ENCODE measurements at places on chromosomes 2 and 18. TPM values are rescaled to one million over a fixed set of nuclear protein-coding genes. Genes with fewer than 3 reads are reported as not detected.

GRCh38 chr2:162840598-162841246, 2.2 kb upstream of the KCNH7 start:
- H3K4me3 ChIP-seq: no peak overlapping the region
- no peak for DNase-seq
- H3K27ac ChIP-seq: no peak overlapping the region
- H3K4me1 ChIP-seq: peaks cover 15% of the 10 kb centered on the region
- peaks cover 43% of the 10 kb centered on the region for H3K27me3 ChIP-seq

- peaks cover 9% of the 10 kb centered on the region for H3K4me1 ChIP-seq
- H3K4me3 ChIP-seq: no peak overlapping the region
- DNase-seq: no peak
- H3K27ac ChIP-seq: no peak overlapping the region
Observed at GRCh38 chr18:75200071-75200470, 8.9 kb downstream of the PTGR3 start.

DNA sequence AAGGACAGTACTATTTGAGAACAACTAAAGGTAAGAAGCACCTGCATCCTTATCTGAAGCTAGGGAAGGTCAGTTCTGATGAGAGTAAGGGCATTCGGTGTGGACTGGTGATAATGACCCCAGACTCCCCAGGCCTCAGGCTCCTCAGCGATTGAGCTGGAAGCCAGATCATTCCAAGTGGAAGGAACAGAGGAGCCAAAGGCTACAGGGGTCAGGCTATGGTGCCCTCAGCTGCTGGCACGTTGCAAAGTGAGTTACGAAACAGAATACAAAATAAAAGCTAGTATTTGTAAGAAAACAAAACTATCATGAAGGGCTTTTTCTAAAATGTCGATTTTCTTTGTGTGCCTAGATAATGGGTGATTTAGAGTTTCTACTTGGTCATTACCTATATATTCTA, 168.5 kb upstream of the LRRTM1 start:
- no peak overlapping the region for H3K27ac ChIP-seq
- no peaks in the 10 kb centered on the region for H3K4me1 ChIP-seq
- no peak for DNase-seq
- H3K4me3 ChIP-seq: no peak overlapping the region
- peaks cover 4% of the 10 kb centered on the region for H3K27me3 ChIP-seq
- no peaks in the 10 kb centered on the region for H3K36me3 ChIP-seq

GRCh38 chr2:13046557-13047165, 329.9 kb downstream of the TRIB2 start:
- H3K4me1 ChIP-seq: peaks cover 3% of the 10 kb centered on the region
- no peak overlapping the region for H3K27ac ChIP-seq
- DNase-seq: no peak
- peaks cover 1% of the 10 kb centered on the region for H3K36me3 ChIP-seq
- H3K27me3 ChIP-seq: peaks cover 40% of the 10 kb centered on the region

- H3K36me3 ChIP-seq: no peaks in the 10 kb centered on the region
- H3K27me3 ChIP-seq: peaks cover 2% of the 10 kb centered on the region
- no peak for DNase-seq
- no peak overlapping the region for H3K4me3 ChIP-seq
- H3K27ac ChIP-seq: no peak overlapping the region
Observed at GRCh38 chr2:147109291-147109690, 735.5 kb upstream of the ACVR2A start.

GRCh38 chr2:141468761-141469160, 662.1 kb downstream of the LRP1B start:
- H3K4me1 ChIP-seq: peaks cover 2% of the 10 kb centered on the region
- no peak overlapping the region for H3K4me3 ChIP-seq
- no peak overlapping the region for H3K27ac ChIP-seq
- H3K36me3 ChIP-seq: no peaks in the 10 kb centered on the region
- no peak for DNase-seq
- no peaks in the 10 kb centered on the region for H3K27me3 ChIP-seq

GRCh38 chr2:19140463-19141208, 217.8 kb downstream of the OSR1 start:
- H3K36me3 ChIP-seq: no peaks in the 10 kb centered on the region
- H3K27me3 ChIP-seq: no peaks in the 10 kb centered on the region
- H3K4me1 ChIP-seq: peaks cover 35% of the 10 kb centered on the region
- peak overlapping the region; percentile 67 for H3K27ac ChIP-seq
- no peak for DNase-seq

GRCh38 chr2:189350540-189351209, 90.6 kb upstream of the WDR75 start:
- H3K36me3 ChIP-seq: peaks cover 20% of the 10 kb centered on the region
- H3K27me3 ChIP-seq: no peaks in the 10 kb centered on the region
- peaks cover 57% of the 10 kb centered on the region for H3K4me1 ChIP-seq
- peak overlapping the region; percentile 76 for H3K27ac ChIP-seq
- H3K4me3 ChIP-seq: no peak overlapping the region

GRCh38 chr2:37742286-37742685, 70.8 kb upstream of the CDC42EP3 start:
- no peak overlapping the region for H3K4me3 ChIP-seq
- DNase-seq: no peak
- no peaks in the 10 kb centered on the region for H3K27me3 ChIP-seq
- peaks cover 18% of the 10 kb centered on the region for H3K4me1 ChIP-seq

- H3K27me3 ChIP-seq: no peaks in the 10 kb centered on the region
- peak; percentile 75 for DNase-seq
Observed at GRCh38 chr2:20582600-20583221, 68.2 kb downstream of the HS1BP3 start.

- H3K27me3 ChIP-seq: no peaks in the 10 kb centered on the region
- DNase-seq: no peak
- no peaks in the 10 kb centered on the region for H3K36me3 ChIP-seq
Observed at GRCh38 chr18:42611134-42611533, 504.4 kb downstream of the RIT2 start.

DNA sequence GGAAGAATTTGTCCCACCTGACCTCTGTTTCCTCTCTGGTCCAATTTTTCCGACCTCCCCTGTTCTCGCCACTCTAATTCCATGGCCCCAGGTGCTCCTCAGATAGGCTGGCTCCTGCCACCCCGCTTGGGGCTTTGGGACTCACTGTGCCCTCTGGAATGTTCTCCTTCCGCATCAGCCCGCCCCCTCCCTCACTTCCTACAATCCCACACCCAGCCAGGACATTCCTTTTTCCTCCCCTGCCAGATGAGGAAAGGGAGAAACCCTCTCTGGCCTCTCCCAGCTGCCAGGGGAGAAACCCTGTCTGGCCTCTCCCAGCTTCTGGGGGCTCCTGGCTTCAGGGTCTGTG, 3.1 kb upstream of the OR6B2 start:
- no peak for DNase-seq
- no peak overlapping the region for H3K4me3 ChIP-seq
- peaks cover 67% of the 10 kb centered on the region for H3K27me3 ChIP-seq
- H3K27ac ChIP-seq: no peak overlapping the region

Gene SLC5A7
- total RNA-seq: not detected

Gene UPP2
- total RNA-seq: 0.60 TPM
